ENCODE measurements at places on chromosomes 5 and 9.

- DNase-seq = no peak
Observed at GRCh38 chr5:92208265-92208664, 825.1 kb upstream of the ARRDC3 start.

- DNase-seq = no peak
Observed at GRCh38 chr5:45038366-45038987, 229.7 kb downstream of the MRPS30 start.

DNA sequence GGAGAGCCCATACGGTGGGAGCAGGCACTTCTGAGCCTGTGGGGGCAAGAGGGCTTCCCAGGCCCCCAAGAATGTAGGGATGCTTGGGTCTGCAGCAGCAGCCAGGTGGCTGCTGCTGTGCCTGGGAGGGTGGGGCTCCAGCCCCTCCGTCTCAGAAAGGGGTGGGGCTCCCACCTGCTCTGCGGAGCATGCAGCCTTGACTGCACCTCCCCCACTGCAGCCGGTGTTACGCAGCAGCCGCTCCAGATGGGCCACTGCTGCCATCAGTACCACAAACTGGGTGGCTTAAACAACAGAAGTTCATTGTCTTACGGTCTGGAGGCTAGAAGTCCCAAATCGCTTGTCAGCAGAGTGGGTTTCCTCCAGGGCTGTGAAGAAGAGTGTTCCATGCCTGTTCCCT lies 365.5 kb downstream of the TMEM38B start:
- DNase-seq = no peak

DNA sequence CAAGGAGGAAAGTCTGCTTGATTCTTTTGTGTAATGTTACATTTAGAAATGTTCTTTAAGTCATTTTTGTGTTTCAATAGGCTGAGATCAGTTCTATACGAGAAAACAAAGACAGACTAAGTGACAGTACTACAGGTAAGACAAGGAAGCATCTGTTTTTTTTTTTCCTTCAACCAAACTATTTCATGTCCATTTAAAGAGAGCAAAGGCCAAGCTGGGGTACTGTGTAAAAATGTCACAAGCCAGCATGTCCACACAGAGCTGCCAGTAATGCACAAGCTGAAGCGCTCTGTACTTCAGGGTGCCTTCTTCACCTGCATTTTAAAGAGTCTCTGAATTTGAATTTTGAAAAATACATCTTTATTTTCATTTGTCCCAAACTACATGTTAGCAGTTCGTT lies 20.2 kb upstream of the TTC23L start:
- no peak for DNase-seq

DNA sequence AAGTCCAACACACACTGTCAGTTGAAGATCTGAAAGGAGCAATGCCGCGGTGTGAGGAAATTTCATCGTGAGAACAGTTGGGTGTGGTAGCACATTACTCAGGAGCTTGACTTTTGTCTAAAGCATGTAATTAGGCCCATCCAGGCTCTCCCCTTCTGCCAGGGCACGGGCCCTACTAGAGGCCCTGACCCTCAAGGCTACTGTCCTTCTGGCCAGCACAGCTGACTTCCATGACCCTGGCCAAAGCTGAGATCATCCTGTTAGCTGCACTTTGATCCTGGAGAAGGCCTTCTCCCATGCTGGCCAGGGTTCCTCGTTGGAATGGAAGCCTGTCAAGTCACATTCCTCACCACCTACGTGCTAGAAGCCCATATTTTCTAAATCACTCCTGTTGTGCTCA lies 77.8 kb upstream of the SLC1A3 start:
- no peak for DNase-seq

GRCh38 chr9:37918665-37919170 lies 14.8 kb upstream of the SLC25A51 start:
- no peak for DNase-seq

GRCh38 chr5:15366676-15367391 lies 133.1 kb upstream of the FBXL7 start:
- no peak for DNase-seq

DNA sequence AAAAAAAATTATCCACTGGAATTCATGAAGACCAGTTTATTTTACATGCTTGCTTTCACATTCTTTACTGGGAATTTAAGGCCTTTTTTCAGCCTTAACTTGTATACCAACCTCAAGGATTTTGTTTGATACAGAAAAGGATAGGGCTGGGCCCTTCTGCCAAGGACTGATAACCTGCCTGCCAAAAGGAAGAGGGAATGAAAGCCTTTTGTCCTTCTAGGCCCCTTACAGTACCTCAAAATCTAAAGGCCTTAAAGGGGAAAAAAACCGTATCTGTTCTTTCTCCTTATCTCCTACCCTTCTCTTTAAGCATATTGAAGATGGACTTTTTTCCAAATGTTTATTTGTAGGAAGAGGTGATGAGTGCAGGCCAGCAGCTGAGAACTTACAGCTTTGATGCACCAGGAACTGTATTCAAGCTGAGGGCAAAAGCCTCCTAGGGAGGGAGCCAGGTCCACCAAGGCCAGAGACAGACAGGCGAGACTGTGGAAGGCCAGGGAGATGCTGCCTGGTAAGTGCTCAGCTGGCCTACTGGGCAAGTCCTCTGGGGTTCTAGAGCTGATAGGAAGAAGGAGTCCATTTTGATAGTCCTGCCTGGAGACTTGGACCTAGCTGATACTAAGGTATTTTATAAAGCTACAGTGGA lies 31.8 kb downstream of the FAXDC2 start:
- DNase-seq = no peak

DNA sequence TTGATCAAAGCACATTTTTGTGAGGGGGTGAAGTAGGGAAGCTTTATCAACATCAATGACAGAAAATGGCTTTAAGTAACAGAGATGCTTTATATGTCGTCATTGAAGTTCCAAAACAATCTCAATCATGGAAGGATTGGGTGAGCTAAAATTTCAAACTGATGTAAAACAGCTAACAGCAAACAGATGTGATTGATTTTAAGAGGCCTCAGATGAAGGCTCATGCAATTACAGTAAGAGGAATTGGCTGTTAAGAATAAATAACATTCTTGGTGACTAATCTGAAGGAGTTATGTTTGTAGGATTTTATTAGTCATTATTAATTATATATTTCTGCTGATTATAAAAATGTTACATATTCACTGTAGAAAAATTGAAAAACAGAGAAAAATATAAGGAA lies 63.5 kb upstream of the PUM3 start:
- DNase-seq = no peak

DNA sequence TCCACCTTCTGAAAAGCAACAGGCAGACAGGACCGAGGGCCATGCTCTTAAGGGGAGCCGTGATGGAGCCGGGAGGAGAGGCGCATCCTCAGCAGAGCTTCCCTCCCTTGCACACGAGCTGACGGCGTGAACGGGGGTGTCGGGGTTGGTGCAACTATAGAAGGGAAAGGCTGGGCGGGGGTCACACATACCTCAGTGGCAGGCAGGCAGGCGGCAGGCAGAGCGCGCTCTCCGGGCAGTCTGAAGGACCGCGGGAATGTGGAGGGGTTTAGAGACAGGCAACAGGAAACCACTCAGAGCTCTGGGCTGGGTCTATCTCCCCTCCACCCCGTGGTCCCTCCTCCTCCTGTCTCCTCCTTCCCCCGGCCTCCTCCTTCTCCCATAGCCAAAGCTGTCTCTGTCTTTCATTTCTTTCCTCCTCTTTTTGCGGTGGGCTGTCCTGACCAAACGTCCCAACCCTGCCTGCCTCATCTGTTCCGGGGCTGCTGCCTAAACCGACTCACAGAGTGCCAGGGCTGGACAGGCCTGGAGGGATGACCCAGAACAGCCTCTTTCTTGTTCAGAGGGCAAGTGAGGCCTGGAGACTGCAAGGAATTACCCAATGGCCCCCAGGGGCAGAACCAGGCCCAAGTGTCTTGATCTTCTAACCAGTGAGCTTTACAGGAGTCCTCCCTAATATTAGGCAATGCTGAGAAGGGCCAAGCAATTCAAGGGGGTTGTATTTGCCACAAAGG lies at the start of gene SPARC:
Gene SPARC, minus strand, starts transcription at position 242 of the 734 bp plus-strand sequence. CDS start 10,727 bp downstream, outside the sequence.
- no peak for DNase-seq

GRCh38 chr9:77488439-77489126 lies 159.5 kb downstream of the GNA14 start:
- DNase-seq = no peak

DNA sequence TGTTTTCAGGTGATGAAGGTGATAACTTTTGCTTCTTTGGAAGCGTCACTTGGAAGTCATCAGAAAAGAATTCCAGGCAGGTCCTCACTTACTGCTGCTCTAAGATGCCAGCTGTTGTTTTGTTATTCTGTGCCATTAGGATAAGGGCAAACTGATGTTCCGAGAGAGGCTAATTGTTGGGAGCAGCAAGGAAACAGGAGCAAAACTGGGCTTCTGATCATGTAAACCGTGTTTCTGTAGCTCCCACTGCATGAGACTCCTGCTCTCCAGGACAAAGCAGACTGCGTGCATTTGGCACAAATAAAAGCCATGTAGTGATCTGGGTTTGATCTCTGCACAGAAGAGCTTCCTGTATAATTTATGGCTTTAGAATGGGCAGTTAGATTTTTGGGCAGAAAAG lies 248.2 kb downstream of the MAN2A1 start:
- no peak for DNase-seq

DNA sequence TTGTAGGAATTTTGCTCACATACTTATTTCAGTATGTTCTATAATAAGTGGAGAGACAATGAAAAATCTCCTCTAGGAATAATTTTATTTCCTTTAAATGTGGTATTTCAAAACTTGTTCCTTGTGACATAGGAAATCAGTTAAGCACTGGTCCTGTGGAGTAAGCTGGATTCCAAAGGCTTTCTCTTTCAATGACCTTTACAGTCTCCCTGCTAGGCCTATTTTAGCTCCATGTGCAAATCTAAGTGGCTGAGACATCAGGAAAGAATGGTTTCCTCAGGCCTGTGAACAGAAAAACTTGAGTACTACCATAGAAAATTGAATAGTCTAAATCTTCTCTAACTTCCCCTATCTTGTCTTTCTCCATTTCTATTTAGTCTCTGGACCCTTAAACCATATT lies 514.2 kb upstream of the TLE4 start:
- no peak for DNase-seq

- peak; percentile 49 for DNase-seq
Observed at GRCh38 chr5:176653401-176654385, 6.4 kb downstream of the TSPAN17 start.

DNA sequence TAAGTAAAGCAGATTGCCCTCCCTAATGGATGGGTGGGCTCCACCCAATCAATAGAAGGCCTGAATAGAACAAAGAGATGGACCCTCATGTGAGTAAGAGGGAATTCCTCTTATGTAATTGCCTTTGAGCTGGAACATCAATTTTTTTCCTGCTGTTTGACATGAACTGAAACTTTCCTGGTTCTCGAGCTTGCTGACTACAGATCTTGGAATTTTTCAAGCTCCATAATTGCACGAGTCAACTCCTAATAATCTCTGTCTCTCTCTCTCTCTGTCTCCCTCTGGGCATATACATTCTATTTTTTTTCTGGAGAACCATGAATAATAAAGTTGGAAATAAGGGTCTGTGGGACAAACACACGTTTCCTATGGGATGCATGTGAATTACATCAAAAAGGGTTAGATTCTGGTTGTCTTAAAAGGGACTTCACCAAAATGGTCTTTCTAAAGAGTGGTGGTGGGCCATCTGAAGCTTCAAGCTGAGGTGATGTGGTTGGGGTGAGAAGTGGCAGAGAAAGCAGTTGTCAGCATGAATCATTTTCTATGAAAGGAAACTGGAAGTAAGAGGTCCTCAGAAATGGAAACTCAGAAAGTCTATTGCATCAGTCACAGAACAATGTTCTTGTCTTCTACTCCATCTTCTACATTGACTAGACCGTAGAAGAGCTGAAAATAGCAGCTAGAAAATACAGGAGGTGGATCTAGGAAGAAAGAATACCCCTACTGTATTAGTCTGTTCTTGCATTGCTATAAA lies 47.0 kb upstream of the HOMER1 start:
- peak; percentile 2 for DNase-seq

Data from CD4-positive, alpha-beta T cell treated with Interleukin-21 for 1 hour (primary cell).